CD4-positive, alpha-beta memory T cell (primary cell): ENCODE measurements at places on chromosomes 4 and X. TPM values are rescaled to one million over a fixed set of nuclear protein-coding genes. Genes with fewer than 3 reads are reported as not detected.

Gene DGKK
- not detected for polyA plus RNA-seq

GRCh38 chr4:40938337-40938736 lies 188.6 kb downstream of the NSUN7 start:
- DNase-seq = no peak

GRCh38 chrX:117743469-117744251 lies 372.9 kb downstream of the KLHL13 start:
- DNase-seq = peak; percentile 12

DNA sequence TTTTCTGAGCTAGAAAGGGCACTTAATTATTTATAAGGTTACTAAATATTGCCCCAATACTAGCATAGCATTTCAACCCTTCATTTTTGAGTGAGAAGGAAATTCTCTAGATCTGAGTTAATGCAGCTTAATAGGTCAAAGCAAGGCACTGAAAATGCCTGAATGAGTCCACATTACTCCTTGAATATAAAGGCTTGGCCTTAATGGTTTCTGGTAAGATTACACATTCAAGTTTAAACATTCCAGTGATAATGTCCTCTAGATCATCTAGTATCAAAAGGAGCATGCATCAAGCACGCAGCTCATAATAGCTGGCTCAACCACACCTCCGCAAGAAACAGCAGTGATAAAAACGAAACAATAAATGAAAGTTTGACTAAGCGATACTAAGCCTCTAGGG lies 87.5 kb downstream of the SPANXN3 start:
- no peak for DNase-seq

DNA sequence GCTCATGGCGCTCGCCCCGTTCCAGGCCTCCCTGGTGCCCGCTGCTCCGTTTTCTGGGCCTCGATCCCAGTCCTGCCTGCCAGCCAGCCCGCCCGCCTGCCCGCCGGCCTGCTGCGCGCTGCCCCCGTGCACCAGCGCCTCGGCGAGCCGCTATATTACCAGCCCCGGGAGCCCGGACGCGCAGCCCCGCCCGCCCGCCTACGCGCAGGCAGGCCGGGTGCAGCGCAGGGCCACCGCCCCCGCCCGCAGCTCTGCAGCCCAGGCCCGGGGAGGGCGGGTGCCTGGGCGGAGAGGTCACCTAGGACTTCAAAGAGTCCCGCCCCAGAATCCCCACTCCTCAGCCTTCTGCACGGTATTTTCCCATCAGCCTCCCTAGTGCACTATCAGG lies at the start of gene MAOB:
MAOB (minus strand) TSS at position 157 of the 388 bp plus-strand sequence; CDS start at position 6, 151 bp downstream.
- no peak for DNase-seq

GRCh38 chr4:152684007-152684406 lies 4.2 kb upstream of the TMEM154 start:
- DNase-seq = no peak

Gene STAG2
- 57.4 TPM for polyA plus RNA-seq

Gene PITX2
- polyA plus RNA-seq = not detected

DNA sequence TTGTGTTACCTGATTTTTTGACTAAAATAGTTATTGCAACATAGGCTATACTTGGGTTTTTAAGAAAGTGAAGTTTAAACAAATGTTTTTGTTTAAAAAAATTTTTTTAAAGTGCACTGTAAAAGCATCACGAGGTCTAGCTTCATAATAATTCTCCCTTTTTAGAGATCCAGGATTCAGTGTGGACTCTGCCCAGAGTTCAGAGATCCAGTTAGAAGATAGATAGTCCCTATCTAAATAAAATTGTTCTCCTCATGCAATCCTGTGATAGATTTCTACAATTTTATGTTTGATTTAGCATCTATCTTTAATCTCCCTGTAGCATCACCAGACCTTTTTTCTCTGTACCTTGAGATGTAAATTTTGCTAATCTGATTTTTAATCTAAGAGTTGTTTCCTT lies 85.5 kb upstream of the HPGD start:
- no peak for DNase-seq

Gene VAMP7
- 52.9 TPM for polyA plus RNA-seq

Gene FRMPD4
- polyA plus RNA-seq = not detected

- no peak for DNase-seq
Measured at GRCh38 chrX:115259238-115259875, 25.5 kb upstream of the LRCH2 start.

- DNase-seq = no peak
Measured at GRCh38 chrX:147646949-147647723, 264.6 kb upstream of the FMR1 start.

- no peak for DNase-seq
Measured at GRCh38 chr4:53920116-53920515, 144.3 kb downstream of the CHIC2 start.

- DNase-seq = no peak
Measured at GRCh38 chrX:57573754-57574153, 18.1 kb upstream of the ZXDB start.

GRCh38 chrX:7841084-7841805 lies 1.7 kb upstream of the VCX start:
- DNase-seq = no peak

DNA sequence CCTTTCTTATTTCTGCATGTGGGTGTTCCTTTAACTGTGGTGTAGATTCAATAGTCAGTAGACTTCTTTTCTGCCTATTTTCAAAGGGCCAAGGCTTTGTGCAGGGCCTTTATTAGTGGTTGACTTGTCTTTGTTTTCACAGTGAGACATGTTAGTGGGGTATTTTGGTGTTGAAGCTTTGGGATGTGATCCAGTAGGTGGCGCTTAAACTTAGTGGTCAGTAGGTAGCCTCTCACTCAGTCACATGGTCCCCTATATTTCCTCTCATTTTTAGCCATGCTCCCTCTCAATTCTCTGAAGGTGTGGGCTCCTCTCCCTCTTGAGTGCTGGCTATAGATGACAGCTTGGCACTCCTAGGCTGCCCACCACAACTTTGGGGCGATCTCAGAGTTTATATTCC lies 23.4 kb upstream of the SLC10A7 start:
- DNase-seq = no peak

Gene IBSP
- polyA plus RNA-seq = not detected

Gene GUCY1A1
- polyA plus RNA-seq = not detected

DNA sequence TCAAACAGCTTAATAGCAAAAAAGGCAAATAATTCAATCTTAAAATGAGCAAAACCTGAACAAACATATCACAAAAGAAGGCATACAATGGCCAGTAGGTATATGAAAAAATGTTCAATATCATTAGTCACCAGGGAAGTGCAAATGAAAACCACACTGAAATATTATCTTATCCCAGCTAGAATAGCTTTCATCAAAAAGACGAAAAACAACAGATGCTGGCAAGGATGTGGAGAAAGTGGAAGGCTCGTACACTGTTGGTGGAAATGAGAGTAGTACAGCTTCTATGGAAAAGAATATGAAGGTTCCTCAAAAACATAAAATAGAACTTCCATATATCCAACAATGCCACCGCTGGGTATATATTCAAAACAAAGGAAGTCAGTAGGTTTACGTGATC lies 29.3 kb upstream of the ANXA10 start:
- no peak for DNase-seq

DNA sequence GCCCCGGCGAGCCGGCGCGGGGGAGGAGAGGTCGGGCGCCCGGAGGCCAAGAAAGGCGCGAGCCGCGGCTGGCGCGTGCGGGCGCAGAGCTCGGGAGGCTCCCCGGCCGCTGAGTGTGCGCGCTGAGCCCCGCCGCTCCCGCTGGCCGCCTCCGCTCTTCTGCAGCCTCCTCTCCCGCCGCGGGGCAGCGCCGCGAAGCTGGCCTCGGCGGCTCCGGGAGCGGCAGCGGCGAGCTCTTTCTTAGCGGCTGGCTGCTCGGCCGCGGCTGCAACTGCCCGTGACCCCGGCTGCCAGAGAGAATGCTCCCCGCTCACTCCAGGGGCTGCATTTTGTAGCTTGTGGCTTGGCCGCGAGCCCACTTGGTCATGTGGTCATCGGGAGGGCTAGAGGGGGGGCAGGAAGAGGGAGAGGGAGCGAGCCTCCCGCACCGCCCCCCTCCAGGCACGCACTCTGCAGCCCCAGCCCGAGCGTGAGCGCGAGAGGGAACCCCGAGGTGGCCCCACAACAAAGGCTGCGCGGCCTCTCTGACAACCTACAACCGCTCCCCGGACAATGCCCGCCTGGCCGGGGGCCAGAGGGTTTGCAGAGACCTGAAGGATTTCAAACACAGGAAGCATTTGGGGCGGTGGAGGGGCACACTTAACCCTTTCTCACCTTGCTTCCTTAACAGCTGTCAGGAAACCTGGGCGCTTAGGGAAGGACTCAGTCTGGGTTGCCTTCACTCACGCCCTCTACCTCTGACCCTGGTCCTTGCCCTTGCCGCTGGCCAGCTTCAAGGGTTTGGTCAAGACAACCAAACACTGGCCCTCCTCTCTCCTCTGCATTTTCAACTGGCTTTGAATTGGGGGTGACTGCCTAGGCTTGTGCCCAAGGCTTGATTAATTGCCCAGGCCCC lies at the start of gene APLN:
APLN (minus strand) TSS at position 305 of the 895 bp plus-strand sequence. CDS start 326 bp downstream, outside the sequence.
- DNase-seq = no peak

Gene SRPX2
- not detected for polyA plus RNA-seq

DNA sequence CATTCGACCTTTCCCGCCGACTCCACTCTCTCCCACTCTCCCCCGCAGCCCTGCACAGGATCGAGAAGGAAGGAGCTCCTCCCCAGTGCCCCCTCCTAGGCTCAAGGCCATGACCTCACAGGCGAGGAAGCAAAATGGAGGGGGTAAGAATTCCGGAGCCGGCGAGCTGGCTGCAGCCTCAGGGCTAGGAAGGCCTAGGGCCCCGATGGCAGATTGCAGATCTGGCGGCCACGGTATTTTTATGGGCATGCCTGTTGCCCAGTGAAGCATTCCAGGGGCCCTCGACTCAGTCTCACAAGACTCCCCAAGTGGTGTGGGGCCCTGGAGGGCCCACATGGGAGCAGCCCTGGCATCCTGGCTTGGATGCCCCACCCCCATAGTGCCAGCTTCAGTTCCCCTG lies 942 bp upstream of the L1CAM start:
- DNase-seq = no peak

Gene CDS1
- polyA plus RNA-seq = 0.31 TPM

Gene FRMD7
- polyA plus RNA-seq = not detected

DNA sequence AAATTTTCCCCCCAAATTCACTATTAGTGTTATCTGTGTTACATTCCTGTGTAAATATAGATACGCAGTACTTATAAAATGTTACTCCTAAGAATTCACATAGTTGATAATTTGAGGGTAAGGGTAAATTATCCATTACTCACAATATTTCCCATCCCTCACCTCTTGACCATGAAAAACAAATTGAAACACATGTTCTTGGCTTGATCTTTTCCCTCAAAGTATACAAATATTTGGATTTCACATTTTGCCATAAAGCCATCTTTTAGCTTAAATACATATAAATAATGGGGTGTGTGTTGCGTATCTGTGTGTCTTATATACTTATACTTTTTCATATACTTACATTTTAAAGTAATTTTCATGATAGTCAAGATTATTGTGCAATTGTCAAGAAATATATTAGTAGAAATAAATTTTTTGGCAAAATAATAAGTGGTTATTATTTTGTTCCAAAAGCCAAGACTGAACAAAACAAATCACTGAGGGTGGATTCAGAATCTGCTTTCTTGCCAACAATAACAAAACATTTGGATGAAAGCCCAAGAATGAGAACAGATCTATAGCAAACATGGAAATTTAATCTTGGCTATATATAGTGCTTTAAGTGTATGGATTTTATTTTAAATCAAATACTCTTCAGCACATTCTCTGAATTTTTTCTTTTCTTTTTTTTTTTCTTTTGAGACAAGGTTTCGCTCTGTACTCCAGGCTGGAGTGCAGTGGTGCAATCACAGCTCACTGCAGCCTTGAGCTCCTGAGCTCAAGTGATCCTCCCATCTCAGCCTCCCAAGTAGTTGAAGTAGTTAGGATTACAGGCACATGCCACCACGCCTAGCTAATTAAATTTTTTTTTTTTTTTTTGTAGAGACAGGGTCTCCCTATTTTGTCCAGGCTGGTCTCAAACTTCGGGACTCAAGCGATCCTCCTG lies 48.5 kb upstream of the PRSS48 start:
- DNase-seq = no peak

- DNase-seq = no peak
Measured at GRCh38 chr4:54318904-54319303, 89.8 kb downstream of the PDGFRA start.

- DNase-seq = no peak
Measured at GRCh38 chrX:104921584-104922205, 298.8 kb downstream of the TEX13A start.

Gene TMSB15A
- polyA plus RNA-seq = not detected

DNA sequence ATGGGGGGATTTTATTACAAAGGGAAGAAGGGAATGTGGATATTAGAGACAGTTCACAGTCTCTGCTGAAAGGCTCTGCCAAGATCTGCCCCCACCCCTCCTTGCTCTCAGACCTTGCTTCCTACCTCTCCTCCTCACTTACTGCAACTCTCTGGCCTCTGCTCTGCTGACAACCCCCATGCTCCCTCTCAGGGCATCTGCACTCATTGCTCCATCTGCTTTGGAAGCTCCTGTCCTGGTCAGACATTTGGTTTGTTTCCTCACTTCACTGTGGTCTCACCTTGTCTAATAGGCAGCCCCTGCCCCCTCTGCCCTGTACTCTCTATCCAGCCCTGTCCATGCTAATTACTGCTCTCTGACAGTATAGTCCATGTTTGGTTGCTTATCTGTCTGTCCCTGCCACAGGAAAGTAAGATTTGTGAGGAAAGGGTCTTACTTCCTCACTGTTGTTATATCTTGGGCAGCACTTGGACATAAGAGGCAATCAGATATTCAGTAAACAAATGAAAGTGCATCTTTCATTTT lies 189.3 kb downstream of the PTTG2 start:
- no peak for DNase-seq

DNA sequence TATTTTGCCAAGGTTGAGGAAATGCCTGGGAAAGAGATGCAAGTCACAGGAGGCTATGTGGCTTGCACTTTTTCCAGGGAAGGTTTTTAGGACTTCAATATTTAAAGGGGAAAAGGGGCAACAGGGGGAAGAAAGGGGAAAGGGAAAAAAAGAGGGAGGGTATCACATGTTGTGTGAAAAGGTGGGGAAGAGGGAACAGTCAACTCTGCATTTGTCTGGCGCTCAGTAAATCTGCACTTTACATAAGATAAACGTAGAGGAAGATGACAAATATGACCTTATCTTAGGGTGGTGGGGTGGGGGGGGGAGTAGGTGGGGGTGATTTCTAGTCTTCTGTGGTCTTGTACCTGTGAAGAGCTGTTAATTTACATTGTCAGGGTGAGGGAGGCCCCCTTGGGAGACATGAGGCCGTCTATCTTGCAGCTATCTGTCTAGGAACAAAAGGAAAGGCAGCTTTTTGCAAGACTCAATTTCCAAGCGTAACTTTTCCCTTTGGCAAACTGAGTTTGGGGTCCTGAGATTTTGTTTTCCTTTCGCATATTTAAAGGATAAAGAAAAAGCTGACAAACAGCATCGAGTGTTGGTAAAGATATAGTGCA lies 71.5 kb upstream of the UCP1 start:
- no peak for DNase-seq

- DNase-seq = no peak
Measured at GRCh38 chrX:78119521-78120227, 15.6 kb downstream of the PGK1 start.
